GM12878 (cell line): ENCODE measurements at places on chromosomes 1 and 21.

GRCh38 chr1:200409203-200409760 lies 554 bp downstream of the ZNF281 start:
- no peak for DNase-seq

GRCh38 chr1:13908128-13908527 lies 208.1 kb downstream of the PRDM2 start:
- peak; percentile 63 for DNase-seq

- DNase-seq: no peak
Observed at GRCh38 chr1:51442616-51443015, 76.5 kb downstream of the EPS15 start.

- DNase-seq: no peak
Observed at GRCh38 chr1:184485751-184486723, 99.2 kb downstream of the C1orf21 start.

GRCh38 chr1:232493869-232494268 lies 136.1 kb downstream of the SIPA1L2 start:
- DNase-seq: no peak

DNA sequence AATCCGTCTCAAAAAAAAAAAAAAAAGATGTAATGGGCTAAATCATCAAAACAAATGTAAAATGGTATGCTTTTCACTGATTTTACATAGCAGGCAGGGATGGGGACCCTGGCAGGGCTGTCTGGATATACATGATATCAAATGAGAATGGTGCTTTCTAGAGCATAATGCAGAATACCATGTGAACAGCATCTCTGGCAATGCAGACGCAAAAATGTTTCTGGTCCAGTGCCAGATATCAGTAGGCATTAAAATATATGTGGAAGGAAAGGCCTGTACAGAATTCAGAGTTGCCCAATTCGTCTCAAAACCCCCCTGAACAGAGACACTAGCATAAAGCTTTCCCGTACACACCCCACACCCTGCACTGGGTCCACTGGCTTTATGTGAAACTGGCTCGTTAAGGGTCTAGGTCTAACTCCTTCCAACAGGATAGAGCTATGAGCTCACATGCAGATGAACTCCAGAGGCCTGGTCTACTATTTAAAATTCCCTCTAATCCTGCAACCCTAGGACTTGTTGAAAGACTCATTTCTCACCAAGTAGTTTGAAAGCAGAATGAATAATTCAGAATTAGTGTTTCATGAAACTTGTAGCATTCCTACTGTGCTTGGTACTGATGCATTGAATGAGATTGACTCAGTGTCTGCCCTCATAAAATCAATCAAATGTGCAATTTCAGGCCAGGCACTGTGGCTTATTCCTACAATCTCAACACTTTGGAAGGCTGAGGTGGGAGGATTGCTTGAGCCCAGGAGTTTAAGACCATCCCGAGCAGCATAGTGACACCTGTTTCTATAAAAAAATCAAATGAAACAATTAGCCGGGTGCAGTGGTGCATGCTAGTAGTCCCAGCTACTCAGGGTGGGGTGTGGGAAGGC lies 2.6 kb upstream of the MYSM1 start:
- DNase-seq: no peak

DNA sequence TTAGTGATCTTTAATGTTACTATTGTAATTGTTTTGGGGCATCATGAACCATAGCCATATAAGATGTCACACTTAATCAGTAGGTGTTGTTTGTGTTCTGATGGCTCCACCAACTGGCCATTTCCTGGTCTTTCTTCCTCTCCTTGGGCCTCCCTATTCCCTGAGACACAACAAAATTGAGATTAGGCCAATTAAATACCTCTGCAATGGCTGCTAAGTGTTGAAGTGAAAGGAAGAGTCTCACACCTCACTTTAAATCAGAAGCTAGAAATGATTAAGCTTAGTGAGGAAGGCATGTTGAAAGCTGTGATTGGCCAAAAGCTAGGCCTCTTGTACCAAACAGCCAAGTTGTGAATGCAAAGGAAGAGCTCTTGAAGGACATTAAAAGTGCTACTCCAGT lies 30.7 kb downstream of the PPP2R5A start:
- no peak for DNase-seq

DNA sequence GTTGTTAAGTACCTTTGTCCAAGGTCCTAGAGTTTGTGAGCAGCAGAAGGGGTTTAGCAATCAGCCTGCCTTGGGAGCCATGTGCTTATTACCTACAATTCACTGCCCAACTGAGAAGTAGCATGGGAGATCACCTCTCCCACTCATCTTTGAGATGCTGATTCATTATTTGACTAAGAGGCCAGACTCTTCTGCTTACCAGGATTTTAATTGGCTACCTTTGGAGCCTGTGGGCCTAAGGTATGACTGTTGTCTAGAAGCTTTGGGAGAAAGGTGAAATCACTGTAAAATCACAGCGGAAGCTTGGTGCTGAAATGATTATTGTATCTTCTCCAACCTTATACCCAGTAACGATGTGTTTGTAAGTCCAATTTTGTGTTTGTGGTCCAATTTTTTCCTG lies 213.4 kb downstream of the ST6GALNAC3 start:
- no peak for DNase-seq
